ENCODE measurements at places on chromosomes 16 and 17.
A peak's percentile ranks its signal among the peaks of the same experiment; 100 is the strongest.

DNA sequence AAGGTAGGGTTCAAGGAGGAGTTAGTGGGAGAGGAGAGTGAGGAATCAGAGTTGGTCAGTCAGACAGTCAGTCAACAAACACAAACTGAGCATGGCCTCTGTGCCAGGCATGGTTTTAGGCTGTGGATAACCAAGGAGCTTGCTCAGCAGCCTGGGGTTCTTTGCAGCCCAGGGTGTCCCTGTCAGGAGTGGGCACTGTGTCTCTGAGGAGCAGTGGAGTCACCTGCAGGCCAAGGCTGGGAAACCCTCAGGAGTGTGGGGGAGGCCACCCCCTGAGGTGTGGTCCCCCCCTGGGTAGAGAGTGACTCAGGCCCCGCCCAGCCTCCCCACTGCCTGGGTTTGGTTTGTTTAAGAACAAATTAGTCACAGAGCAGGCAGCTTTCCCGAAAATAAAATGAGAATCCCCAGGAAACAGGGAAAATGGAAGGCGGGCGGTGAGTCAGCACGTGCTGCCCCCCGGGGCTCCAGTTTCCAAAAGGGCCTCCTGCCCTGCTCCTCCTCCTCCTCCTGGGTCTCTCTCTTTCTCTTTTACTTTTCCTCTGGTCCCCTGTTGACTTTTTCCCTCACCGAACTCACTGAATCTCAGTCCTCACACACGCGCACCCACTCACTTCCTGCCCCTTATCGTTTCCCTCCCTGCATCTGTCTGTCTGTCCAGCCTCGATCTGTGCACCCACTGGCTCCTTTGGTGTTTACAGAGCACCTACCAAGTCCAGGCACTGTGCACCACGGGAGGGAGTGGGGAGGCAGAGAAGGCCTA is 44.3 kb downstream of the SOCS3 start:
- peak; percentile 94 for DNase-seq

- DNase-seq: no peak
Observed at GRCh38 chr17:80881306-80881705, 110.3 kb upstream of the CHMP6 start.

DNA sequence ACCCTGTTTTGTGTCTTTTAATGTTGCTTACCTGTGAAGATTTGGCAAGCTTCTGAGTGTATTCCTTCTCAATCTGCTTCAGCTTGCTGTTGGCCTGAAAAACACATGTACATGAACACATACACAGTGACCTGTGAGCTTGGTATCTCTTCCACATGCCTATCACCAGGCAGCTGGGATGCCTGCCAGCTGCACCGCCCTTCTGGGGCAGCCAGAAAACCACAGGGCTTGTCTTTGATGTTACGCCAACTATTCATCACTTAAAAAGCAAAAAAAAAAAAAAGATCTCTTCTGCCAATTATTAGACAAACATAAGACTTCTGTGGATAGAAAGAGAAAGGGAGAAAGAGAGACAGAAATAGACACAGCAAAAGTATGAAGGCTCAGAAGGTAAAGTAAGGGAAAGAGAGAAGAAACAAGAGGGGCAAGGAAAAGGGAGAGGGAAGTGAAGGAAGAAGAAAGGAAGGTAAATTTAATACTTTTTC is 189.2 kb upstream of the AXIN2 start:
- no peak for DNase-seq

DNA sequence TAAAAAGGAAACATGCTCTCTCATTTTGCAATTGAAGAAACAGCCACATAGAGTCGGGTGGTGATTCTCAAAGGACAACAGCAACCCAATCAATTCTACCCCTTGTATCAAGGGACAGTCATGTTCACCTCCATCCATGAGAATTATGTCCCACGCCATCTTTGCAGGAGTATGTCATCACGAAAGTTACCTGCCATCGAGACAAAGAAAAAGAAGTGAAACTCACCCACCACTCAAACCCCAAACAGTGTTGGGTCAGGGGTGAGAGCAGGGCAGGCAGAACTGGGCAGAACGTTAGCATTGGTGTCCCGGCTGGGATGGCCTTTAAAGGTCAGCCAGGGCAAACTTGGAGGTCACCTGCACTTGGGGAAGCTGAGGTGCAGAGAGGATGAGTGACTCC is 24.2 kb upstream of the HNF1B start:
- DNase-seq: no peak

DNA sequence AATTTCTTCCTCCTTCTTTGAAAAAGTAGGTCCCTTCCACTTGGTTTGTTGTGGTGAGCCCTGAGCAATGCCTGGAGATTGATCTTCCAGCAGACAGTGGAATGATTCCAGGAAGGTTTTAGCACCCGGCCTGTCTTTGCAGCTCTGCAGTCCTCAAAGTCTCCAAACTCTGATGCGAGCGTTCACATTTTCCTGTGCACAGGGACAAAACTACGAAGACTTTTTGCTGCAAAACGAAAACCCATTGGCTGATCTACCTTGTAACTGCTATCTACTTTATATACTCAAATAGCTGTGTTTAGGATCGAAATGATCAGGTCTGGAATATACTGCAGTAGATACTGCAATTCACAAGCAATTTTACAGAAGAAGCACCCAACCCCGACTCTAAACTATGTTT is 21.7 kb downstream of the G6PC1 start:
- no peak for DNase-seq

DNA sequence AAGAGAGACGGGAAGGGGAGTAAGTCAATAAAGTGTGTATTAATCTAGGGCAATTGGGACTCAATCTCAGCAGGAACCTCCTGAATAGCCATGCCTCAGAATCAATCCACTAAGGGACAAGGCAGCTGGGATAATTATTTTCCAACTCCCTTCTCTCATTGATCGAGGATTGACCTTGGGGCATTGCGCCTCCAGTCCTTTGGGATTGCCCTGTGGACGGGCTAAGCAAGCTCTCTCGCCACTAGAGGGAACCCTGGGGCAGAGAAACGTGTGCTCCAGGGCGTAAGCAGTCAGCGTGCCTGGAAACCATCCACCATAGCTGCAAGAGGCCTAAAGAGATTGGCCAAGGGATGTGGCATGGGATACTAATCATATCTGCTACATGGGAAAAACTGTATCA is 53.9 kb upstream of the ERCC4 start:
- peak; percentile 60 for DNase-seq

DNA sequence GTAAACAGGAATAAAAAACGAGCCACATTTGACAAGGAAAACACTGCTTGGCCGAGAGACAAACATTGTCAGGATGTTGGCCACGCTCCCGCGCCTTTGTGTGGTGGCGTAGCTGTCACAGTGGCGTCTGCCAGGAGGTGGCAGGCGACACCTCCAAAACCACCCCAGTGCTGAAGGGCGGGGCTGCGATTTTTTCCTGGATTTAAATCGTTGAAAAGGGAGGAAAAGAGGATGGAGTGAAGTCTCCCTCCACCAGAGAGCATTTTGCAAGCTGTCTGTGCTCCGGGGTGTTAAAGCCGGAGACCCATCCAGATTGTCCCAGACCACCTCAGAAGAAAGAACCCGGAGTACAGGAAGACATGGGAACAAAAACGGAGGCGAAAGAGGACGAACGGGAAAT is 12.7 kb downstream of the MRM3 start:
- peak; percentile 94 for DNase-seq

- no peak for DNase-seq
Observed at GRCh38 chr17:43540821-43541674, 5.1 kb downstream of the ETV4 start.

- no peak for DNase-seq
Observed at GRCh38 chr16:81647527-81647926, 131.6 kb upstream of the PLCG2 start.

GRCh38 chr17:37361543-37361942 is 14.2 kb upstream of the C17orf78 start:
- no peak for DNase-seq

GRCh38 chr16:66881014-66881417 is 701 bp downstream of the PDP2 start:
- DNase-seq: no peak

GRCh38 chr16:2496223-2497115 is 17.3 kb upstream of the ATP6V0C start:
- no peak for DNase-seq

DNA sequence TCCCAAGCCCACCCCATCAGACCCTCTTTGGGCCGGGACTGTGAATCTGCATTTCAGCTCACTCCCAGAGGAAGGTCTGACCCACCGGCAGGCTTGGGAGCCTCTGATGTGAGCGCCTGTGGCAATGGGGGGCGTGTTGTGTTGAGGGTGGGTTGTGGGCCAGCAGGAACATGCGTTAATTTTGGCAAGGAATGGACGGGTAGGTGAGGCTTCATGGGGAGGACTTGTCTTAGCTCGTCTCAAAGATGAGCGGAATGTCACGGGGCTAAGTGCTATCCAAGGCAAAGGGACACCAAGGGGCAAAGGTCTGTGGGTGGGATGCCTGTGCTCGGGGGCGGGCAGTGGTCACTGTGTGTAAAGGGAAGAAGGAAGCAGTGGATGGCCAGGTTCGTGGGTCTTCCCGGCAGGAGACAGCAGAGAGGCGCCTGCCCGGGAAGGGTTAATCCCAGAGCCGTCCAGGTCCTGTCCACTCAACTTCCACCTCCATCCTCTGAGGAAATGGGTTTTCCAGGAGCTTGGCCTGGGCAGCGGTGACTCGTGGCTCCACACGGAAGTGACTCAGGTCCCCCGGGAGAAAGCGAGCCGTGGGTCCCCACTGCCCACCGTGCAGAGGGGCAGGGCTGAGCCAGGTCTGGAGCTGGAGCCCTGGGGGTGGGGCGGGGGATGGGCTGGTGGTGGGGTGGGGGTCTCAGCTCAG is 17.4 kb downstream of the ADGRG1 start:
- no peak for DNase-seq

GRCh38 chr17:47276868-47277267 is 23.2 kb downstream of the ITGB3 start:
- DNase-seq: peak; percentile 86

DNA sequence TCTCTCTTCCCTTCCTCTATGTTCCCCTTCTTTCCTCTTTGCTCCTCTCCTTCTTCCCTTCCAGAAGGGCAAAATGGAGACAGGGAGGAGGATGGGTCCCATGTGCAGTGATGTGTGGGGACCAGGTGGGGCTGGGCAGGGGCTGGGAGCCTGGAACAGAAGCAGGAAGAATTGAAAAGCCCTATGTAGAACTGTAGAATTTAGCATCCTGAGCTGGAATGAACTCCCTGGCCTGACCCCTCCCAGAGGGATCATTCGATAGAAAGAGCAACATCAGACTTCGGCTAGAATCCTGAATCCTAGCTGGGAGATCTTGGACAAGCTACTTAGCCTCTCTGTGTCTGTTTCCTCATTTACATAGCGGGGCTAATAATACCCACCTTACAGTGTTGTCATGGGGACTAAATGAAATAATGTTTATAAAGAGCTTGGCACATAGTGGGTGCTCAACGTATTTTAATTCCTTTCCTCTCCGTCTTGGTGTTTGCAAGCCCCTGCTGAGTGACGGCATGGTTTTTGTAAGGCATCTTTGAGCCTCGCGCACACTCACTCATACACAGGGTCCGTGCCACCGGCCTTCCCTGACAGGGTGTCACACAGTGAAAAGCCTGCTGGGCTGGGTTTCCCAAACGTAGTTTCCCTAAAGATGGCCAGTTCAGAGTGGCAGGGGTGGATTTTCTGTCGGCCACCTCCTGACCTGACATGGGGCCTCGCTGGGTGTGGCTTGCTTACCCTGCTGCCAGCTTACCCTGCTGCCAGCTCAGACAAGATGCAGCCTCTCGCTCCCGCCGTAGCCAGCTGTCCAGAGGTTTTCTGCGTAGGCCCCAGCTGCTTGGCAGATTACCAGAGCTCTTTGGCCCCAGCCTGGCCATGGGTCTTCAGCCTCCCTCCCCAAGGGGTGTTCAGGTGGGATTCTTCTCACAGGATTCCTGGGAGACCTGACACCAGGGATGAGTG is 6.1 kb upstream of the ARHGAP23 start:
- DNase-seq: no peak

DNA sequence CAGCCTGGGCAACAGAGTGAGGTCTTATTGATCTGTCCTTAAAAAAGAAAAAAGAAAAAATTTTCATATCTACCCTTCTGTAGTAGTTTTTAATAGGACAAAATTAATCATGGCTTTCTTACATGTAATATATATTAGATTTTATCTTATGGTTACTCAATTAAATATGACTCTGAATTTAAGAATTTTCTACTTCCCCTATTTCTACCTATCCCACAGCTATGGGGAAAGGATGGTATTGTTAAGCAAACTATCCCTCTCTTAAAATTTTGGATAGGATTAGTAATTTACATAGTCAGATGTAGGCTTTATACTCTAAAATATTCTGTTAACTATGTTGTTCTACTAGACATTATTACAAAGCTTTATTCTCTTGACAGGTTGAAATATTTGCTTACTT is 62.5 kb downstream of the NQO1 start:
- DNase-seq: no peak

DNA sequence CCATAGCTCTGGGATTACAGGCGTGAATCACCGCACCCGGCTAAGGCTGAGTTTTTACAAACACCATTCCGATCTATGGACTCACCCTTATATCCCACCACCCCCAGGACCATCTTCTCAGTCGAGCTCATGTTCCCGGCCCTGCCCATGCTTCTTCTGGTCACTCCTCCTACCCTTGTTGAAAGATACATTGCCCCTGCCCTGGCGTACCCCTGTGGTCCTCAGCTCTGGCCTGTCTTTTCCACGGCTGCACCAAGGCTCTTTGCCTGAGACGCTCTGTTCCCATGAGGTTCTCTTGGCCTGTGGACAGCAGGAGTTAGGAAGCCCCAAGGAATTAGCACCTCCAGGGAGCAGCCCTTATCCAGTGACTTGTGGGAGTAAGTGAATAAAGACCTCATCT is 379.4 kb upstream of the TNRC6C start:
- DNase-seq: peak; percentile 37

- no peak for DNase-seq
Observed at GRCh38 chr16:66588981-66589713, 9.9 kb downstream of the CMTM2 start.

- DNase-seq: no peak
Observed at GRCh38 chr17:79102214-79102613, 27.6 kb downstream of the ENGASE start.

GRCh38 chr16:56360117-56361008 is 65.0 kb downstream of the AMFR start:
- peak; percentile 71 for DNase-seq

- no peak for DNase-seq
Observed at GRCh38 chr17:44122816-44123355, 555 bp downstream of the HDAC5 start.

DNA sequence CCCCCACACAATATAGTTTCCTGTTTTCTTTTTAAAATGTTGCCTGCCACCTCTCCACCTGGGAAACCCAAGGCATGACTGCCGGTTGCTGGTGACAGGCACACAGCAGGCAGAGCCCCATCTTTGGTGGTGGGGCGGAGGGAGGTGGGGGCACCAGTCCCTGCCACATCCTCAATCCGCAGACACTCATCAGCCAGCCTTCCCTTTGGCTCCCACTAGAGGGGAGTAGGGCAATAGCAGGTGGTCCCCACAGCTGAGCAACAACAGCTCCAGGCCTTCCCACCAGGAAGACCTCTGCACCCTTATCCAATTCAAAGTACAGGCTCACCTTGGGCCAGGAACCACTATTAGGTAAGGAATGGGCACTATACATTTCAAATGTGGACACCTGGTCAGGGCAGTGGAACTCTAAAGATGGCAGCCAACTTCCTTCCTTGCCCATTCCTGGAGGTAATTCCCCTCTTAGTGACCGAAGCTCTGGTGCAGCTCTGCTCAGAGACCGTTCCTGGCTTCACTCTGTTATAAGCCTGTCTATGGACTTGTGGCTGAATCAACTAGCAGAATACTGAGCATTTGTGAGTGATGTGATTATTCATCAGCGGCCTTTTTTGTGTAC is 13.9 kb downstream of the RECQL5 start:
- DNase-seq: no peak

All from suprapubic skin (tissue), 4 donors.